Adrenal gland (tissue), 19 donors: ENCODE measurements at places on chromosomes 6 and 20. TPM values are rescaled to one million over a fixed set of nuclear protein-coding genes. Genes with fewer than 3 reads are reported as not detected.

Gene VIP
- 19.5 TPM for polyA plus RNA-seq

Gene PMEPA1
- 11.1 TPM for polyA plus RNA-seq

Gene CST3
- polyA plus RNA-seq: 320 TPM

Gene EDN3
- 2.1 TPM for polyA plus RNA-seq

Gene NHSL1
- 1.5 TPM for polyA plus RNA-seq

Gene COL9A3
- polyA plus RNA-seq: 27.8 TPM

Gene CYP39A1
- polyA plus RNA-seq: 2.7 TPM

Gene TBCC
- polyA plus RNA-seq: 29.9 TPM
